Large intestine (tissue), 12 donors: ENCODE measurements at places on chromosomes 2 and 18.

- DNase-seq: no peak
- H3K4me3 ChIP-seq: no peak overlapping the region
- H3K4me1 ChIP-seq: no peaks in the 10 kb centered on the region
- H3K36me3 ChIP-seq: peaks cover 15% of the 10 kb centered on the region
- H3K27ac ChIP-seq: no peak overlapping the region
- H3K27me3 ChIP-seq: no peaks in the 10 kb centered on the region
Measured at GRCh38 chr2:46150445-46150955, 146.7 kb upstream of the EPAS1 start.

GRCh38 chr2:187529977-187530721, 24.1 kb downstream of the TFPI start:
- H3K27ac ChIP-seq: no peak overlapping the region
- no peaks in the 10 kb centered on the region for H3K4me1 ChIP-seq
- peak; percentile 48 for DNase-seq
- no peaks in the 10 kb centered on the region for H3K27me3 ChIP-seq

DNA sequence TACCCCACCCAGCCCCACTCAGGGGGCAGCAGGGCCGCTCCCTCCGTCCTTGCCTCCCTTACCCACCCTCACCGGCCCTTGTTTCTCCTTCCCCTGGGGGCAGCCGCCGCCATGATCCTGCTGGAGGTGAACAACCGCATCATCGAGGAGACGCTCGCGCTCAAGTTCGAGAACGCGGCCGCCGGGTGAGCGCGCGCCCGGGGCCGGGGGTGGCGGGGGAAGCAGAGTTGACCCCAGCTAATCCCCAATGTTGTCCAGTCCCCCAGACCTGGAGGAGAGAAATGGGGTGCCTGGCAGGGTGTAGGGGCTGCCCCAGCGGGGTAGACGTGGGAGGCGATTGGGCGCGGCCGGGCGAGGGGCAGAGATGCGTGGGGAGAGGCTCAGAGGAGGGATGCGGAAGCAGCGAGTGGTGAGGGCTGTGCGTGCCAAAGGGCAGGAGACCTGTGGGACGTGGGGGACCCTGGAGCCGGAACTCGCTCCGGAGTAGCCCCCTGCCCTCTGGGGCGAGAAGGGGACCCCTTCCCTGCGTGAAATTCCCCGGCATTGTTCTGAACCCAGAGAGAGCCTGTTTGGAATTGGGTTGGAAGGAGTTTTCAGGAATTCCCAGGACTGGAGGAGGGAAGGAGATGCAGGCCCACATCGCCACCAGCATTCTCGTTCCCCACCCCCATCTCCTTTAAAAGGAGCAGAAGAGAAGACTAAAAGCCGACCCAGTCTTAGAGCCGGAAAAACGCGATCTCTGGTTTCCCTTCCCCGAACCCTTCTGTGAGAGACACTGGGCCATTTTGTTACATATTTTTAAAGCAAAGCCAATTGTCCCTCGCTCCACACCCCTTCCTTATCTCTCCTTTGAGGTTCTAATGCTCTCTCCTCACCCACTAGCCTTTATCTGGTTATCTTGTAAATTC, 625 bp downstream of the ARPC2 start:
- H3K27ac ChIP-seq: peak overlapping the region; percentile 98
- H3K4me3 ChIP-seq: peak overlapping the region; percentile 99
- H3K27me3 ChIP-seq: no peaks in the 10 kb centered on the region
- peaks cover 19% of the 10 kb centered on the region for H3K4me1 ChIP-seq
- H3K36me3 ChIP-seq: peaks cover 1% of the 10 kb centered on the region

DNA sequence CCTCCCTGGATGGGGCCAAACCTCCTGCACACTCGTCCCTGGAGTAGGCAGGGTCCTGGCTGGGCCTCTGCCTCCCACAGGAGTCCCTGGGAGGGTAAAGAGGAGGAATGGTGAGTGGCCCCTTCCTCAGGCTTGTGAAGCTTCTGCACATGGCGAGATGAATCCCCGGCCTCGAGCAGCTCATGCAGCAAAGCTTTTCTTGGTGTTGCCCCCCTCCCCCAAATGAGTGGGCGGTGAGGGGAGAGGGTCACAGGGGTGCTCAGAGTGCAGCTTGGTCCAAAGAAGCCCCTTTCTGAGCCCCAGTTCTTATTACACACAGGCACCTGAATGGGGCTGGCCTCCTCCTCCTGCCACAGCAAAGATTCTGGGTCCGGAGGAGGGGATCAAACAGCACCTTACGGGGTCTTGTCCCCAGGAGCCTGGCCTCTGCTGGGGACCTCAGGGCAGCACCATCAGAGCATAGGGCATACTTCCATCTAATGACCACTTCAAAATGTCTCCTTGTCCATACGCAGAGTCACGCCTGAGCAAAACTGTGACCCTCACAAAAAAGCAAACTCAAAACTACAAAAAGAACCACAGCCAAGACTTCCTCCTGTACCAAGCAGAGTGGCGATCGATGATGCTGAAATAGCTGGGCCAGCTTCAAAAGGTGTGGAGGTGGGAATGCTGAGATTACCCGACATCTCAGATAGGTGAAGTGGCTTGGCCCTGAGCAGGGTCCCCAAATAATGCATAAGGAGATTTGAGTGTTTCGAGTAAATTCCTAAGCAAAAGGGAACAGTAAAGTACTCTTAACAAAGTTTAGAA, 148.4 kb upstream of the TWIST2 start:
- H3K27ac ChIP-seq: no peak overlapping the region
- no peaks in the 10 kb centered on the region for H3K4me1 ChIP-seq
- no peaks in the 10 kb centered on the region for H3K27me3 ChIP-seq
- no peak for DNase-seq
- no peak overlapping the region for H3K4me3 ChIP-seq
- no peaks in the 10 kb centered on the region for H3K36me3 ChIP-seq

GRCh38 chr2:190809139-190809764, 71.4 kb upstream of the GLS start:
- H3K4me3 ChIP-seq: no peak overlapping the region
- H3K4me1 ChIP-seq: peaks cover 75% of the 10 kb centered on the region
- H3K27me3 ChIP-seq: no peaks in the 10 kb centered on the region
- peak overlapping the region; percentile 93 for H3K27ac ChIP-seq
- peak; percentile 97 for DNase-seq
- H3K36me3 ChIP-seq: no peaks in the 10 kb centered on the region

DNA sequence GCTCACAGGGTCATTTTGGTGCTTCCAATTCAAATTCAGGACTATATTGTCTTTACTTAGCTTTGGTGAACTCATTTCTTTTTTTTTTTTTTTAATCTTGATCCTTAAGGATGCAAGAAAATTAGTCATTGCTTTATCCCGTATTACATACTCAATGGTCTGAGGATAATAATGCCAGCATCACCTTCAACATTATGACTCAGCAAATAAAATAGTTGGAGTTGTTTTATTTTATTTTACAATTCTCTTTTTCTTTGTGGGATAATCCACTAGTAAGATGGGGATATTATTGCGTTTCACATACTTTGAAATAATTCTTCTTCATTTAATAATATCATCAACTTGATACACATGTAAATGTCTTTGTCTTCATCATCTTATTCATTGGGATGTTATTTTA, 954.9 kb upstream of the GYPC start:
- no peak overlapping the region for H3K27ac ChIP-seq
- no peaks in the 10 kb centered on the region for H3K27me3 ChIP-seq
- H3K4me3 ChIP-seq: no peak overlapping the region
- no peak for DNase-seq

- DNase-seq: no peak
- no peaks in the 10 kb centered on the region for H3K36me3 ChIP-seq
- H3K27ac ChIP-seq: no peak overlapping the region
- H3K4me3 ChIP-seq: no peak overlapping the region
Measured at GRCh38 chr2:16073921-16074425, 133.6 kb downstream of the MYCN start.

- H3K36me3 ChIP-seq: no peaks in the 10 kb centered on the region
- H3K27ac ChIP-seq: no peak overlapping the region
- H3K27me3 ChIP-seq: no peaks in the 10 kb centered on the region
- no peak for DNase-seq
- no peak overlapping the region for H3K4me3 ChIP-seq
- H3K4me1 ChIP-seq: no peaks in the 10 kb centered on the region
Measured at GRCh38 chr18:56374007-56374655, 264.3 kb downstream of the TXNL1 start.

- H3K4me1 ChIP-seq: peaks cover 3% of the 10 kb centered on the region
- no peaks in the 10 kb centered on the region for H3K36me3 ChIP-seq
- H3K27me3 ChIP-seq: peaks cover 28% of the 10 kb centered on the region
- DNase-seq: peak; percentile 56
- H3K27ac ChIP-seq: peak overlapping the region; percentile 42
- peak overlapping the region; percentile 75 for H3K4me3 ChIP-seq
Measured at GRCh38 chr2:84879584-84880394, 1.1 kb downstream of the TRABD2A start.

DNA sequence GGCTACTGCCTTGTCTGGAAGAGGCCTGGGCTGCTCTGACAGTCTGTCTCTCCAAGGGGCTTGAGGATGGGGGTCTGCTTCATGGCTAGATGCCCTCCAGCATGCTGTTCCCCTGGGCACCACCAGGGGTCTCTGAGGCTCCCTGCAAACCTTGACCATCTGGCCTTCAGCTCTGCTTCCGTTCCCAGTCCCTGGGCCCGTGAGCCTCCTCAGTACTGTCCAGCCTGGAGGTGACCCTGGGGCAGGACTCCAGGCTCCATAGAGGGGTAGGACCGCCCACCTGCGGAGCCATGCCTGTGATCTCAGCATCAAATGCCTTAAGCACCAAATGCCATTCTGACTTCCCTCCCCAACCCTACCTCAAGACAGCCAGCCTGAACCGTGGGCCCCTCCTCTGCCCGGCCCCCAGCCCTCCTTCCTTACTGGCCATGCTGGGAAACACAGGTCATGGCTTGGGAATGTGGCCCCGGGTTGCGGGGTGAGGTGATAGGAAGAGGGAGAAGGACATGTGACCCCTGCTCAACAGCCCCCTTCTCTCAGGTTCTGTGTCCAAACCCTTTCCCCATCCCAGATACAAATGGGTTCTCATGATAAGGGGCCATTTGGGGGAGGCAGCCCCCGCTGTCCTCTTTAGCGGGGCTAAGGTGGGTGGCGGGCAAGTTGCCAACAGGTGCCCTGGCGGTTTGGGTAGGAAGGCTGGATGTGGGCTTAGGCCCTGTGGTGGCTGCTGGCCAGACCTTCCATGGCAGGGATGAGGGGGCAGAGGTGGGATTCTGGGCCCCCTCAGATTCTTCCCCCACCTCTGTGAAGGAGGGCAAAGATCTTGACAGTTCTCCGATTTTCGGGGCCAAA, 25.0 kb downstream of the SPEG start:
- H3K4me1 ChIP-seq: peaks cover 10% of the 10 kb centered on the region
- DNase-seq: no peak
- no peak overlapping the region for H3K4me3 ChIP-seq
- H3K27ac ChIP-seq: peak overlapping the region; percentile 72

- H3K4me1 ChIP-seq: no peaks in the 10 kb centered on the region
- no peak overlapping the region for H3K27ac ChIP-seq
- H3K36me3 ChIP-seq: no peaks in the 10 kb centered on the region
- no peak overlapping the region for H3K4me3 ChIP-seq
- no peak for DNase-seq
- H3K27me3 ChIP-seq: peaks cover 30% of the 10 kb centered on the region
Measured at GRCh38 chr2:241066893-241067341, 35.2 kb downstream of the MTERF4 start.

DNA sequence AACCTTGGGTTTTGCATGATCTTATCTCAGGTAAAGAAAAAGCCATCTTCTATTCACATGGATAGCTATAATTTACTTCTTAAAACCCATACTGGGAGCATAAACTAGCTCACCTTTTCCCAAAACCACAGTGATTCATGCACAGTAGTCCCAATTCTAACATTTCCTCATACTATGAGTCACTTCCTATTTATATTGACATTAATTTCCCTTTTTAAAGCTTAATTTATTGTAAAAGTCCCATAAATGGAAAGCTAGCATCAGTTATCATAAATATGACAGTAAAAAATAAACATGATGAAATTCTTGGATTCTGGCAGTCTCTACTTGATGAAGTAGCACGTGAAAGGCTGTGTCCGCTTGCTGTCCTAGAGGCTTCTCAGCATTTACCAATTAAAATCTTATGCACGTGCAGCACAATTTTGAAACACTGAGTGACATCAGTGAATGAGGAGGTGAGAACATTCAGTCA, 180.1 kb downstream of the CDH2 start:
- H3K4me1 ChIP-seq: no peaks in the 10 kb centered on the region
- no peaks in the 10 kb centered on the region for H3K36me3 ChIP-seq
- no peak overlapping the region for H3K27ac ChIP-seq
- no peak overlapping the region for H3K4me3 ChIP-seq

DNA sequence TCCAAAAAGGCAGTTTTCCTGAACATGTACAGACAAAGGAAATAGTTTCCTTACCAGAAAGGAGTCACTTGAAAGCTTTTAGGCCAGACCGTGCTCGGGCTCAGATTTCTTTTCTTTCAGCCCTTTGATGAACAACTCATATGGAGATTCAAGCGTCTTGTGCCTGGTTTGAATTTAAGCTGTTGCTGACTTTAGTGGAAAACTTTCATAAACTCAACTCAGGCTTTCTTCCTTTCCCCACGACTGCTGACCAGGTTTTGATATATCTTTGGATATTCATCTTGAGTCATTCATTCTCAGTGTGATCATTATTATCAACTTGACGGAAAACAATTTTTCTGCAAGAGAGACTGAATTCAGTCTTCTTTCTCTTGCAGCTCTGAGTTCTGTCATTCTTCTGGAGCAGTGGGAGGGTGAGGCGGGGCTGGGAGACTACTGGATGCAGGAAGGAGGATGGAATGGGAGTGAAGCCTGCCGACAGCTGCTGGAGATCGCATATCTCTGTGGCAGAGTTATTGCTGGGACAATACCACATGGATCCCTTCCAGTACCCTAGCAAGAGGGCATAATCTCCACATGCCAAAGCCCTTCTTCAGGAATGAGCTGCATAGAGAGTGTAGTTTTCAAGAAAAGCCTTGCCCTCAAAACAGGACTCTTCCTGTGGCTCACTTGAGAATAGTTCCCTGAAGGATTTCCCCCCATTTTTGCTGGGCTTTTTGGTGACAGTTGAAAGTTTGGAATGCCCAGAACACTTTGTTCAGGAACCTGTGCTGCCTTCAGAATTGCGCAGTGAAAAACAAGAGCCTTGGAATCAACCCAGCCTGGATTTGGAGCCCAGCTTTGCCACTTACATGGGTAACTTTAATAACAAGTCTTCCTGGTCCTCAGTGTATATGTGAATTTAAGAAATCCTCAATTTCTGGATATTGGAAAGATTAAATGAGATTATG, 364.4 kb downstream of the ZNF521 start:
- H3K27ac ChIP-seq: no peak overlapping the region
- H3K36me3 ChIP-seq: no peaks in the 10 kb centered on the region
- DNase-seq: no peak
- no peaks in the 10 kb centered on the region for H3K27me3 ChIP-seq
- H3K4me3 ChIP-seq: no peak overlapping the region
- peaks cover 24% of the 10 kb centered on the region for H3K4me1 ChIP-seq

- DNase-seq: no peak
- H3K4me1 ChIP-seq: peaks cover 4% of the 10 kb centered on the region
- H3K27ac ChIP-seq: no peak overlapping the region
- no peaks in the 10 kb centered on the region for H3K27me3 ChIP-seq
- no peaks in the 10 kb centered on the region for H3K36me3 ChIP-seq
- no peak overlapping the region for H3K4me3 ChIP-seq
Measured at GRCh38 chr2:189217051-189217450, 37.5 kb upstream of the COL5A2 start.

DNA sequence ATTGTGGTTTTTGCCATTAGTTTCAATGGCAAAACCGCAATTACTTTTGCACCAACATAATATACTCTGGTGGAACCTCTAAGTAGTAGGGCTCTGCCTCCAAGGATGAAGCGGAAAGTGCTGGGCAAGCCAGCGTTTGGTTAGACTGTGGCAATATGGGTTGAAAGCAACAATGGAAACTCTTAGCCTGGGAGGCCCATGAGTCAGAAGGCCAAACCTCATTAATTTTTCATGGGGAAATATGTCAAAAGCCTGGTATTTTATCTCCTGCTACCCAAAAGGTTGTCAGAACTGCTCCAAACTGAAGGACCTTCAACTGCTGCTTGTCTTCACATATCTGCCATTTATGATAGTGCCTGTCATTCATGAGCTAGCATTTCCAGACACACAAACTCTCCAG, 179.1 kb upstream of the CYP26B1 start:
- no peaks in the 10 kb centered on the region for H3K36me3 ChIP-seq
- H3K4me1 ChIP-seq: no peaks in the 10 kb centered on the region
- H3K27me3 ChIP-seq: no peaks in the 10 kb centered on the region
